ENCODE measurements at places on chromosomes 2 and 18.

GRCh38 chr2:68251855-68252399, 405 bp downstream of the PPP3R1 start:
- no peak for DNase-seq

- no peak for DNase-seq
Measured at GRCh38 chr18:59219672-59220163, at the start of gene GRP. Gene GRP, plus strand, starts transcription at chr18:59220158. Its CDS starts 108 bp downstream, at chr18:59220266.

DNA sequence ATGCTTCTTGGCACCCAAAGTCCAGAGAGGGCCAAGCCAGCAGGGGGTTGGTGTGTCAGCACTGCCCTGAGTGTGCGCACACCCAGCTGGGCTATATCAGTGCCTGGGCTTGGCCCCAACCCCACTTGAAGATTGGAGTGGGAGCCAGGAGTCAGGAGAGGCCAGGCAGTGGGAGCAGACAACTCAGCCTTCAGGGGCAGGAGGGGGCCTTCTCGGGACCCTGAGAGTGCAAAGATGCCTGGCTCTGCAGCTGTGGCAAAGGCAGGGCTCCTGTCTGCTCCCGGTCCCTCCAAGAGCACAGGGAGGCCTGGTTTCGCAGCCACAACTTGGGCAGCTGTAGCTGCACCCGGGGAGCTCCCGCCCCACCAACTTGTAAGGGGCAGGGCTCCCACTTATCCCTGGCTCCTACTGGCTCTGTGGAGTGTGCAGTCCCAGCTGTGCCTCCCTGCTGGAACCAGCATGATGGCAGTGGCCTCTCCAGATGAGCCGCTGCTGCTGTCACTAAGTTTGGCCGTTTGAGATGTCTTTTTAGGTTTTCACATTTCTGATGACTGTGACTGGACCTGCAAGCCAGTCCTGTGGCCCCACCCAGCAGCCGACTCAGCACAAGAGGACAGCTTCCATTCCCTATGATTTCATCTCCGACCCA, 148.8 kb upstream of the HS6ST1 start:
- no peak for DNase-seq

DNA sequence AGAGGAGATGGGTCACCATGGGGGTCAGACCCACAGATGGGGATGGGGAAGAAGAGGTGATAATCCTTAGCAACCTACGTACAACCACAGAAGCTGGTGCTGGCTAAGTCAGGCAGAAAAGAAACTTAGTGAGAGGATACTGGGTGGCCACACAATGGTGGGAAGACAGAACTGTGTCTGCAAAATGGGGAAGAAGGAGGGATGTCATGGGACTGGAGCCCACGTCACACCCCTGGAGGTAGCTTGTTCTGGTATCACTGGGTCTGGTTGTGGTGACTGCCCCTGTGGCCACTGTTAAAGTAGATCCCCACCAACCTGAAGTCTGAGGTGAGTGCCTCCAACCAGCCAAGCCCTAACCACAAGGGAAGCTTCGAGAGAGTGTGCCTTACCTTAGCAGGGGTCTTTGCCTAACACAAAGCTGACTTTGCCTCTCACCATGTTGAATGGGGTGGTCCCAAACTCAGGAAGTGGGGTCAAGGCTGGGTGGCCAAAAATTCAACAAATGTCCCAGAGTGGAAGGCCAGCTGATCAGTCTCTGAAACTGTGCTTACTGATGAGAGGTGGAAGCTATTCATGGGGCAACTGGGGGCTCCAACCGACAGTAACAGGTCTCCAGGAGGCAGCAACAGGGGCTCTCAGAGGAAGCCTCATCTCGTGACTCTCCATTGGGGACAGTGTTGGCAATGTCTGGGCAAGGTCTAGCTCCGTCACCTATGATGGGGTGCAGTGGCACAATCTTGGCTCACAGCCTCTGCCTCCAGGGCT, 64.8 kb upstream of the SLC1A4 start:
- DNase-seq, result no peak

GRCh38 chr2:39243469-39244123, at the start of gene CDKL4:
Gene CDKL4, minus strand, starts transcription at chr2:39243970.
- DNase-seq, result no peak

DNA sequence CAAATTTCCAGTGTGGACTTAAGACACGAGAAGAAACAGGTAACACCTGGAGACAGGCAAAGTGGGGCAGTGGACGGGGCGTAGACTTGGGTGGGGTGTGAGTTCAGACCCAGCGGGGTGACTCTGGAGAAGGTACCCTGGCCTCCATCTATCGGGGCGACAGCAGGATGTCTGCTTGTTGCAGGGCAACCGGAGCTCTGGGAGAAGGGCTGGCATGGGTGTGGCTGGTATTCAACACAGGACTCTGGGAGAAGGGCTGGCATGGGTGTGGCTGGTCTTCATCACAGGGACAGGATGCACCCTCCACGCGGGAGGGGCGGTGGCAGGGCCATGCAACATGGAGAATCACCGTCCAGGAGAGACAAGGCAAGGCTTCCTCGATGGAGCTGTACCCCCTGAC, 198.5 kb downstream of the HDAC4 start:
- DNase-seq, result no peak

DNA sequence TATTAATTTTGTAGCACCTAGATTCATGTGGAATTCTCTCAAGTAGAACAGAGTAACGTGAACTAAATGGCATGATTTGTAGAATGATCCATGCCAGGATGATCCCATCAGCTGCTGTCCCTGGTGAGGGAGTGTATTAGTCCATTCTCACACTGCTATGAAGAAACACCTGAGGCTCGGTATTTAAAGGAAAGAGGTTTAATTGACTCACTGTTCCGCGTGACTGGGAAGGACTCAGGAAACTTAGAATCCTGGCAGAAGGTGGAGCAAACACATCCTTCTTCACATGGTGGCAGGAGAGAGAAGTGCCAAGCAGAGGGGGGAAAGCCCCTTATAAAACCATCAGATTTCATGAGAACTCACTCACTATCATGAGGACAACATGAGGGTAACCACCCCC, 312.6 kb downstream of the PTPRM start:
- peak; percentile 91 for DNase-seq

GRCh38 chr2:189146553-189146952, 33.0 kb downstream of the COL5A2 start:
- no peak for DNase-seq

GRCh38 chr2:228417956-228418355, 236.5 kb upstream of the SPHKAP start:
- DNase-seq, result peak; percentile 8

DNA sequence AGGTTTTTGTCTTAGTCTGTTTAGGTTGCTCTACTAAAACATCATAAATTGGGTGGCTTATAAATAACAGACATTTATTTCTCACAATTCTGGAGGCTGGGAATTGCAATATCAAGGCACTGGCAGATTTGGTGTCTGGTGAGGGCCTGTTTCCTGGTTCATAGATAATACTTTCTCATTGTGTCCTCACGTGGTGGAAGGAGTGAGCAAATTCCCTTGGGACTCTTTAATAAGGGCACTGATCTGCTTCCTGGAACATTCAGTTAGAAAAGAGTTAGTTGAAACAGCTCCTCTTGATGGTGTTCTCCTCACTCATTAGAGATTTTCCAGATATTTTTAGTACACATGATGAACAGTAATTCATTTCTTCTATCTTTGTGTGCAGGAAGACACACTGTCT, 22.3 kb downstream of the COL4A3 start:
- no peak for DNase-seq

DNA sequence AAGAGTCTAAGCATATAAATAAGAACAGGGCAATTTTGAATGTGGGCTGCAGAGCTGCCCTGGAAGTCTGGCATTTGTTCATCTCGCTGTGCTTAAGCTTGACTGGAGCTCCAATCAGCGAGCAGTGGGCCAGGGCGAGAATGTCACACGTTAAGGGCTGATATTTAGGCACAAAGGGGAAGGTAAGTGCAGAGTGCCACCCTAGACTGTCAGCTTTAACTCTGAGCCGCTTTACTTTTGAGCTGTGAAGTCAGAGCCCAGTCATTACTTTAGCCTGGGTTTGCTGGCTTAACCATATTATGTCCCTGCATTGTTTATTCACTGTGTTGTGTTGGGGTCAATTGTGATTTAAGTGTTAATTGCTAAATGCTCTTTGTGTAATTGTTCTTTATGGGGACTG, 236.1 kb upstream of the SIX3 start:
- DNase-seq, result no peak

DNA sequence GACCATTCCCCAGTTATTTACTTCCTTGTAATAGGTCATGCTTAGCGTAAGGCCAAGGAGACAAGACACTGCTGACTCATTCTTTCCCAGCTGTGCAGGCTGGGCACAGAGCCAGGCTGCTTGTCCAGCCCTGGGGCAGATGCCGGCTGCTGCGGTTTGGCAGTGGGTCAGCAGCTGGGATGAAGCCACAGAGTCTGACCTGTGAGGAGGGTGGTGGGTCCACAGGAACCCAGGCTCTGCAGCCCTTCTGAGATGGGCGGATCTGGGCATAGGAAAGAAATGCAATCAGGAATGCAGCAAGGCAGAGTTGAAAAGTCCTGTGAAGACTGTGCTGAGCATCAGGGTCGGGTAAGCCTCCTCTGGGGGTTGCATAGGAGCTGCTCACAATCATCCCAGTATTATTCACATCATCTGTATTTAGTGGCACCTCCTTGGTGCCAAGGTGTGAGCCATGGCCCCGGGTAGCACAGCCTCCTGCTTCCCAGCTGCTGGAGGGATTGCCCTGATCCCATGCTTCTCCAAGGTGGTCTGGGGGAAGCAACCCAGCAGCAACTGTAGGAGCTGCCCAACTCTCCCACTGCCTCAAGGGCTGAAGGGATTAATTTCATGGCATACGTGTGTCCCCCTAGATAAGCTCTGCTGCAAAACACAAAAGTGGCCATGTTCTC, 139.0 kb downstream of the DDX1 start:
- DNase-seq, result peak; percentile 86

DNA sequence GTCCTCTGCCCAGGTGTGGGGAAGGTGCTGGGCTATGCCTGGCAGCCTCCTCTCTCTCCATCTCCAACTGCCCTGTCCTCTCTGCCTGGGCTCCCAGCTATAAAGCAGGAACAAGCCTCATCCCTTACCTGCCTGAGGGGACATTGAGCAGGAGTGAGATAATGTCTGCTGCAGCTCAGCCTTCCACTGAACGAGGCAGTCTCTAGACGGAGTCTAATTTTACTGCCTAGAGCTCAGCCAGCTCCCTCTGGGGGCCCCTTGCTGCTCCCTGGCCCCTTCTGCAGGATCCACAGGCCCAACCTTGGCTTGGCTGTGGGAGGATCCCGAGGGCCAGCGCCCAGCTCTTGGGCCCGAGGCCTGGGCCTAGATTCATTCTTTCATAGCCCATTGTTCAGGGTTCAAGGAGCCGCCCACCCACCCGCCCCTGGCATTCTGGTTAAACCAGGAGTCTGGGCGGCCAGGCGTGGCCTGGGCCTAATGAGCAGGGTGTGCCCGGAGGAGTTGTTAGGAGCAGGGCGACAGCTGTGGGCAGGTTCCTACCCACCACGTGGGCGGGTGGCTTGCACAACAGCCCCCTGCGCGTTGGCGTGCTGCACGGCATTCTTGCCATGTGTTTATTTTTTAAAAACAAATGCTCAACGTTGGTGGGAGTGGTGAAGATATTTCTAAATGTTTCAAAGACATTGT, 44.6 kb downstream of the FOSL2 start:
- peak; percentile 80 for DNase-seq

- no peak for DNase-seq
Measured at GRCh38 chr18:56487801-56488200, 150.6 kb downstream of the TXNL1 start.

- no peak for DNase-seq
Measured at GRCh38 chr2:119402645-119403560, 28.8 kb upstream of the TMEM37 start.

DNA sequence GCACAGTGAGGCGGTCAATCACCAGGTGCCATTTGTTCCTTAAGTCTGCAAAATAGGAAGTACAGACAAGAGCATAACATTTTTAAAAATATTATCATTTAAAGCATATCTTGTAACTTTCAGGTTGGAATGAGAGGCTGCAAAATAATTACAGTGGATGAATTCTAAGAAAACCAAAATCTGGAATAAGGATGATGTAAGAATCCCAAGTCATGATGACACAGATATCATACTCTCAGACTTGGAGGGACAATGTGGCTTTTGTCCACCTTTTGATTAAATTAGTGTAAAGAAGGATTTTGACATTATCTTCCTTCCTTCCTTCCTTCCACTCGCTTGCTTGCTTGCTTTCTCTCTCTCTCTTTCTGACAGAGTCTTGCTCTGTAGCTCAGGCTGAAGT, 244.4 kb downstream of the NAPG start:
- DNase-seq, result no peak

GRCh38 chr2:62706721-62707521, 1.4 kb downstream of the EHBP1 start:
- DNase-seq, result no peak

DNA sequence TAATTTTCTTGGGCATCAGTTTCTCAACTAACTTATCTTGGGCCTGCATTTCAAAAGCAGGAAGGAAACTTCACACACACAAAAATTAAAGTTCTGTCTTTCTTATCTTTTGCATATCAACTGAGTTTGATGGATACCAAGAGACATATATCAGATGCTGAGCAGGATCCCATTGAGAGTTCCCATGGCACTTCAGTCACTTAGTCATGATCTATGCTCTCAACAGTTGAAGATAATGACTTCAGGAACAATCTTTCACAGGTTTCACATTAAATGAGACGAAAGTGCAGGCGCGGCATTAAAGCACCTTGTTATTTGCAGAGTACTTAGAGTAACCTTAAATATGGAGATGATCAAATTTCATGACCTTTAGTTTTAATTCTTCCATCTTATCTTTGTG, 2139.8 kb upstream of the CELF4 start:
- no peak for DNase-seq

- DNase-seq, result no peak
Measured at GRCh38 chr18:36812678-36813077, 16.1 kb downstream of the TPGS2 start.

DNA sequence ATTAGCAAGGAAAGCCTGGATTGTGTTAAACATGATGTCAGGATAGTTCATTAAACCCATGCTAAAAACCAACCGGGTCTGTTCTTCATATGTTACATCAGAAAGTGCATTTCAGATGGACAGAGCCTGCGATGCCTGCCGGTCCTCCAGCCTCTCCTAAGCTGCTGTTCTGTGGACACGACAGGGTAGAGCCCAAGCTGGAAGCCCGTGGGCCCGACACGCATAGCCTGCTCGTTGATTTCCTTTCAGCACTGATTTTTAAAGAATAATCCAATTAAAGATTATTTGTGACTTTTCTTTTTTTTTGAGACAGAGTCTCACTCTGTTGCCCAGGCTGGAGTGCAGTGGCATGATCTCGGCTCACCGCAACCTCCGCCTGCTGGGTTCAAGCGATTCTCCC, 797 bp downstream of the OR6B3 start:
- no peak for DNase-seq

DNA sequence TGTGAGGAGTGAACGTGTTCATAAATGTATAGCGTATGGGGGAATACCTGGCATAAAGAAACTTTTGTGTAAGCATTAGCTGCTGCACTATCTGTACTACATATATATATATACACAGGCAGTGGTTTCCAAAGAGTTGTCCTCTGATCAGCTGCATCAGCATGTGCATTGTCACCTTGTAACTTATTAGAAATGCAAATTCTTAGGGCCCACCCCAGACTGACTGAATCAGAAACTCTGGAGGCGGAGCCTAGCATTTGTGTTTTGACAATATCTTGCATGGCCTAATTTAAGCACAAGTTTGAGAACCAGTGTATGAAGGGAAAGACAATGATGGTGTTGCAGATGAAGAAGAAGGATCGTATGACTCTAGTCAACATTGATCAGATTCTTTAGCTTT, 299.5 kb downstream of the CCDC102B start:
- DNase-seq, result no peak

Data from bronchial epithelial cell (primary cell).